ENCODE measurements at places on chromosomes 11 and 22.
A peak's percentile ranks its signal among the peaks of the same experiment; 100 is the strongest.

DNA sequence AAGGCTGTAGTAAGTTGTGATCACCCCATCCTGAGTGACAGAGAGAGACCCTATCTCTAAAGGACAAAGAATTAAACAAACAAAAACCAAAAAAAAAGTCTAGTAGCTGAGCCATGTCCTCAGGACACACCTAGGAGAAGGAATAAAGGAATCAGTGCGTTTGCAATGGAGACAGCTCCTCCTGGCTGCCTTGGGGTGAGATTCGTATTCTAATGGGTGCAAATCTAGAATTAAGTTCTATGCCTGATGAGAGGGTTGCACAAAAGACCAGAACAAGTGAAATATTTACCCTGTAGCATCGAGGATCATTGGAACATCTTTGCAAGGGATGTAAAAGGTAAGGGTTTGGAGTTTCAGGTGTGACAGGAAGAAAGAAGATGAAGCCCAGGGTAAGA, 70.3 kb upstream of the BMAL1 start:
- DNase-seq, result no peak

DNA sequence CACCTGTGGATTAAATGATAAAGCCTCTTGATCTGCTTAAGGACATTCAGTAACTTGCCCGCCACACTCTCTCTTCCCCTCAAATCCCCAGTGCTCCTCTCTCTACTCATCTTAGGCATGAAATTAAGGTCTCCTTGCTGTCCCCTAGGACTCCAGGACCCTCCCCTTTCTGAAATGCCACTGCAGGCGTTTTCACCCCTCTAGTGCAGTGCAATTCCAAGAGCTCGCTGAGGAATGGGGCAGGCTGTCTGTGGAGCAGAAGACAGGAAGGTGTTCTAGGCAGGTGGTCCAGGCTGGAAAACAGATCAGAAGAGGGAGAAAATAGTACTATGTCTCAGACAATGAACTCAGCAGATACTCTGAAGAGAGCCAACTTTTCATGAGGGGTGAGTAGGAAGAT, 55.8 kb upstream of the ARHGAP42 start:
- no peak for DNase-seq

- DNase-seq, result no peak
These were observed 38.2 kb downstream of the CCDC83 start for GRCh38 chr11:85893395-85893794.

DNA sequence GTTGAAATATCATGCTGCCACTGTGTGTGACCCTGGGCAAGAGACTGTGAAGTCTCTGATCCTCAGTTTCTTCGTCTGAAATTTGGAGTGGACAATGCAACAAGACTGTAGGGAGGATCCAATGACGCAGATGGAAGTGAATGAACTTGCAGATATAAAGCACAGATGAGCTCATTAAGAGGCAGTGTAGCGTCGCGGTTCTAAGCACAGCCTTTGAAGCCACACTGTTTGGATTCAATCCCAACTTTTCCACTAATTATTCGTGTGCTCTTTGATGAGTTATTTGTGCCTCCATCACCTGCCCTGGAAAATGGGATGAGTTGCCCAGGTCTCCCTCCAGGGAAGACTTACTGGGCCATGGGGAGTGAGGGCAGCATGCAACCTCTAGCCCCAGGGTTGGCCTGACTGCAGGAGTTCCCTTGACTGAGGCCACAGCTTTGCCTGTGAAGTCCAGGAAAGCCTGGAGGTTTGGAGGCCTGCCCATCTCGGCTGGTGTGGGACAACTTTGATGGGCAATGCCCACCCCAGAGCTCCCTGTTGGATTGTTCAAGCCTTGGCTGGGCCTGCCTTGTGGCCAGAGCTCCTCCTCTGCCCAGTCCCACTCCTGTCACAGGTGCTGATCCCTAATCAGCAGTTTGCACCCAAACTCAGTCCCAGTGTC, 266.0 kb upstream of the B3GAT1 start:
- no peak for DNase-seq

DNA sequence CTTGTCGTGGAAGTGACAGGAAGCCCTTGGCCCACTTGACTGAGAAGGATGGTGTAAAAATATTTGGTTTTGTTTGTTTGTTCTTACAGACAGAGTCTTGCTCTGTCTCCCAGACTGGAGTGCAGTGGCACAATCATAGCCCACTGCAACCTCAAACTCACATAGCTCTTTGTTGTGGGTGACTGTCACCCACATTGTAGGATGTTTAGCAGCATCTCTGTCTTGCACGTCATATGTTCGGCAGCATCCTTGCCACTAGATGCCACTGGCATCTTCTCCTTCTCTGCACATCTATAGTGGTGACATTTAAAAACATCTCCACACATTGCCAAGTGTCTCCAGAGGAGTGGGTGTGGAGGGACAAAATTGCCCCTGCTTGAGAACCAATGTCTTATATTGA, 56.8 kb downstream of the PRR5L start:
- DNase-seq, result peak; percentile 54

GRCh38 chr22:20203142-20203551, 52.3 kb upstream of the CCDC188 start:
- DNase-seq, result no peak

DNA sequence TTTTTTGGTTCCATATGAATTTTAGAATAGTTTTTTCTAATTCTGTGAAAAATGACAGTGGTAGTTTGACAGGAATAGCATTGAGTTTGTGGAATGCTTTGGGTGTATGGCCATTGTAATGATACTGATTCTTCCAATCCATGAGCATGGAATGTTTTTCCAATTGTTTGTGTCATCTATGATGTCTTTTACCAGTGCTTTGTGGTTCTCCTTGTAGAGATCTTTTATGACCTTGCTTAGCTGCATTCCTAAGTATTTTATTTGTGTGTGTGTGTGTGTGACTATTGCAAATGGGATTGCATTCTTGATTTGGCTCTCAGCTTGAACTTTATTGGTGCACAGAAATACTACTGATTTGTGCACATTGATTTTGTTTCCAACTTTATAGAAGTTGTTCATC, 3.0 kb upstream of the CSF2RB start:
- no peak for DNase-seq

- DNase-seq, result no peak
These were observed 635 bp downstream of the C11orf21 start for GRCh38 chr11:2300936-2301630.

GRCh38 chr22:20319041-20319744, 667 bp downstream of the DGCR6L start:
- no peak for DNase-seq

DNA sequence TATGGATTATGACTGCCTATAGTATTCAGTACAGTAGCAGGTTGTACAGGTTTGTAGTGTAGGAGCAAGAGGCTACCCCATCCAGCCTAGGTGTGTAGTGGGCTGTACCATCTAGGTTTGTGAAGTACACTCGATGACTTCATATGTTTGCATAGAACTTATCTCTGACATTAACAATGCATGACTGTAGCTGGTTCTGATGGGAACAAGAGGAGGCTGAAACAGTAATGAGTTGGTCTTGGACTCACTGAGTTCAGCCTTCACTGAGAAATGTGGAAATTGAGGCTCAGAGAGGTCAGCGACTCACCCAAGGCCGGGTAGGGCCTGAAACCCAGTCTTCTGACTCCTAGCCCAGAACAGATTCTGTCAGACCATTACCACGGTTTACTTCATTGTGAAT, 13.0 kb downstream of the MYO7A start:
- no peak for DNase-seq

DNA sequence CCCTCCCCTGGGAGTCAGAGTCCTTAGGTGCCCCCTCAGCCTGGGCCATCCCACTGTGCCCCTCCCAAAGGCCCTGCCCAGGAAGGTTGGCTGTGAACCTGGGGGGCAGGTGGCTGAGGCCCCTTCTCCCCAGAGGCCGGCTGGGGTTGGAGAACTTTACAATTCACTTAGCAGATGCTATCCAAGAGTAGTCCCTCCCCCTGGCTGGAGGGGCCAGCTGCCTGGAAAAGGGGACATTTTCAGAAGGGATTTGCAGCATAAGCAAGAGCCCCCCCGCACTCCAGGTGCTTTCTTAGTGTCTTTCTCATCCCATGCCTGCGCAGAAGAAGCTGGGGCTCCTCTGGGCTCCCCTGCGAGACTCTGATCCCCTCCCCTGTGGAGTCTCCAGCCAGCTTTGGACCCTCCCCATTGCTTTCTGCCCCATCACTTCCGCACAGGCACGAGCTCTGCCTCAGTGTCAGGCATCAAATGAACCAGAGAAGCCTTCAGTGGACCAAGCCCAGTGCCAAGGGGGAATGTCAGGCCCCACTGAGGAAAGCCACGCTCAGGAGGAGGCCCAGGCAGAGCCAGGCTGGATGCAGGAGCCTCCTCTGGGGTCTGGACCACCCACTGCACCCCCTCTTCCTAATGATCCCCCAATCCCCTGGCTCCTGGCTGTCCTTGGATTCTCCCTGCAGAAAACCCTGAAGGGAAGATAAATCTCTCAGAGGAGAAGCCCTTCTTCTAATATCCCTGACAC, 3.7 kb downstream of the SSTR3 start:
- DNase-seq, result no peak

- DNase-seq, result no peak
These were observed 107.1 kb upstream of the TOP3B start for GRCh38 chr22:22089459-22090308.

DNA sequence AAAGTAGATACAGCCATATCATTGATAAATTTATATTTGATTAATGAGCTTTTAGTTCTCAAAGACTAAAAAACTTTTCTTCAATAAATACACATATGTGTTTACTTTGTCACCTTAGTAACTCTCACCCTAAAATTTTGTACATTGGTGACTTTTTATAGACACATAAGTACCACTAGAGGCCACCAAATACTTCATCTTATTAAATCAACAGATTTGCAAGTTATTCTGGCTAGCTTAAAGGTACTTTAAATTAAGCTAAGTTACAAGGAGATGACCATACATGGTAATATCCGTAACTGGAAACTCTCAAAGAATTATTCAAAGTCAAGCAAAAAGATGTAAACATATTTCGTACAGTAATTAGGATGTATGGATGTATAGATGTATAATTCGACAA, 112.2 kb downstream of the SBF2 start:
- no peak for DNase-seq

- no peak for DNase-seq
These were observed 906.1 kb upstream of the RAG2 start for GRCh38 chr11:37504060-37504611.

DNA sequence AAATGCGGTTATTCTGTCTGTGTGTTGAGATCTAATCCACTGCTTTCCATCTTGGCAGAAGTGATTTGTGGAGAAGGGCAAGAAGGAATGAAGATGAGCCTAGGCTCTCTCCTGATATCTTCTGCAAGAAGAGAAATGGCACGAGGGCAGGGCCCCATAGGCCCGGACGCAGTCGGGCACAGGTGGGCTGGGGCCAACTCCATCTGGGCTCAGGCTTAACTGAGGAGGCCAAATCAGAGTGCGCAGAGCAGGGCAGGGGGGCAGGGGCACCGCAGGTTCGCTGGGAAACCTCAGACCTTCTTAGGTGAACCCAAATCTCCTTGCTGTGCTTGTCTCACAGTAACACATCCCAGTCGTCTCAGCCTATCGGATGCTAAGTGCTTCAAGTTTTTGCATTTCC, 32.8 kb upstream of the BID start:
- DNase-seq, result no peak

DNA sequence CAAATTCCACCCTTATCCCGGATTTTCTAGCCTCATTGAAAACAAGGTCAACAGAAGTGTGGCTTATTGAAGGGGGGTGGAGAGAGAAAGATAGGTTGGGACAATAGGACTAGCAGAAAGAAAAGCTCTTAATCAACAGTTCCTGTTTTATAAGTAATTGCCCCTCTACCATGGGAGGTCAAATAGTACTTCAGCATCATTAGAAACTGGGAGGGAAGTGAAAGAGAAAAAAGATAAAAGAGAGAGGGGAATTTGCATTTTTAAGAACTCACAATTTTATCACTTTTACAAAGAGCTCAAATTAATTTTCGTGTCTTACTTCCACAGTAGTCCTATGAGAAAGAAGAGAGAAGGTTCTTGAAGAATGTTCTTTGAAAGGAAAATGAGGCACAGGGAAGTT, 89.2 kb downstream of the AMOTL1 start:
- no peak for DNase-seq

DNA sequence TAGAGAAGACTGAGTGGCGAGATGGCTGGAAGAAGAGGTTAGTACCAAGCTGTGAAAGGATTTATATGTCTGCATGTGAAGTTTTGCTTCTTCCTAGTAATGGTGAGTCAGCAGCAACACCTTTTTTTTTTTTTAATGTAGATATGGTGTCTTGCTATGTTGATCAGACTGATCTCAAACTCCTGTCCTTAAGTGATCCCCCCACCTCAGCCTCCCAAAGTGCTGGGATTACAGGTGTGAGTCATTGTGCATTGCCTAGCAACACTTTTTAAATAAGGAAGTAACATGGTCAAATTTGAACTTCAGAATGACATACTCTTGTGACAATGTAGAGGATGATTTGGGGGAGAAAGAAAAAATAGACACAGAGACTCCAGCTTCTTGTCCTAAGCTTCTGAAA, 6.5 kb upstream of the CSTPP1 start:
- DNase-seq, result no peak

DNA sequence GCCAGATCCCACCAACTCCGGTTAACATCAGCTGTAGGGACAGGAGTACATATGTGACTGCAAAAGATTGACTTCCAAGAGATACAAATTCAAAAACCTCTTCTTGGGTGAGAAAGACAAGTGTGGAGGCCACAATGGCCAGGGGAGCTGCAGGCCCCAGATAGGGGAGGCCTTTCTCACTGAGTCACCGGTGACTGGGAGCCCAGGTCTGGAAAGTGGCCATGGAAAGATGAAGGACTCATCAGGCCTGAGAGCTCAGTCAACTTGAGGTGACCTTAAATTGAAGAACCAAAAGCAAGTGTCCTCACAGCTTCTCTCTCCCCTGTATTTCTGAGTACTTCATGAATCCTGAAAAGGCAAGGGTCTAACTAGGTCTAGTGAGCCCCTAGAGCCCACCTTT, 90.4 kb upstream of the CLPB start:
- DNase-seq, result no peak

- DNase-seq, result no peak
These were observed 56.0 kb downstream of the USP35 start for GRCh38 chr11:78244546-78245255.

GRCh38 chr11:111512296-111513239, at the start of gene BTG4:
Gene BTG4 (minus strand): TSS chr11:111512386. CDS start chr11:111498776, 13,610 bp downstream.
- no peak for DNase-seq

- no peak for DNase-seq
These were observed 2.2 kb downstream of the C11orf24 start for GRCh38 chr11:68269414-68270081.

GRCh38 chr11:76073724-76074123, 132.6 kb downstream of the WNT11 start:
- DNase-seq, result no peak

- no peak for DNase-seq
These were observed 9.3 kb upstream of the WBP2NL start for GRCh38 chr22:41989246-41989645.

Measured in activated effector memory CD4-positive, alpha-beta T cell treated with Interleukin-2 at 50 U/mL for 16 hours (primary cell).